Upper lobe of right lung (tissue), 1 donor: ENCODE measurements at places on chromosomes 1 and 21. TPM values are rescaled to one million over a fixed set of nuclear protein-coding genes. Genes with fewer than 3 reads are reported as not detected.
A peak's percentile ranks its signal among the peaks of the same experiment; 100 is the strongest.

ERI3 gene
- total RNA-seq = 41.7 TPM

AMY1C gene
- 8.7 TPM for total RNA-seq

NT5C1A gene
- 0.49 TPM for total RNA-seq

DNA sequence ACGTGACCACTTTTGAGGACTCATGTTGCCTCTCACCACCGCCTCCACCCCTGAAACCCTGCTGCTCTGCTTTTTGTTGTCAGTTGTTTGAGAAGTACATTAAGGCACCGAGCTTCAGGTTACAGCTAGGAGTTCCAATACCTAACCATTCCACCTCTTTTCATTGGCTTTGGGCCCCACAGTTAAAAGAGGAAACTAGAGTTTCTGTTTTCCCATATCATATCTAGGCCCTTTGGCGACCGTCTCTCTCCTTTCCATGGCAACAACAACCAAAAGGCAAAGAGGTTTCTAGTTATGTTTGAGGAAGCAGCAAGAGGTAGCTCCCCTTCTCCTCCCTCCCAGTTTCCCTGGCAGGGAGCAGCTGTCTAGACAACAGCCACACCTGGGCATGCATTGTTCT is 5.9 kb downstream of the ANKRD35 start:
- DNase-seq = no peak

GRCh38 chr21:41894511-41894910 is 15.4 kb upstream of the PRDM15 start:
- no peak for DNase-seq

DNA sequence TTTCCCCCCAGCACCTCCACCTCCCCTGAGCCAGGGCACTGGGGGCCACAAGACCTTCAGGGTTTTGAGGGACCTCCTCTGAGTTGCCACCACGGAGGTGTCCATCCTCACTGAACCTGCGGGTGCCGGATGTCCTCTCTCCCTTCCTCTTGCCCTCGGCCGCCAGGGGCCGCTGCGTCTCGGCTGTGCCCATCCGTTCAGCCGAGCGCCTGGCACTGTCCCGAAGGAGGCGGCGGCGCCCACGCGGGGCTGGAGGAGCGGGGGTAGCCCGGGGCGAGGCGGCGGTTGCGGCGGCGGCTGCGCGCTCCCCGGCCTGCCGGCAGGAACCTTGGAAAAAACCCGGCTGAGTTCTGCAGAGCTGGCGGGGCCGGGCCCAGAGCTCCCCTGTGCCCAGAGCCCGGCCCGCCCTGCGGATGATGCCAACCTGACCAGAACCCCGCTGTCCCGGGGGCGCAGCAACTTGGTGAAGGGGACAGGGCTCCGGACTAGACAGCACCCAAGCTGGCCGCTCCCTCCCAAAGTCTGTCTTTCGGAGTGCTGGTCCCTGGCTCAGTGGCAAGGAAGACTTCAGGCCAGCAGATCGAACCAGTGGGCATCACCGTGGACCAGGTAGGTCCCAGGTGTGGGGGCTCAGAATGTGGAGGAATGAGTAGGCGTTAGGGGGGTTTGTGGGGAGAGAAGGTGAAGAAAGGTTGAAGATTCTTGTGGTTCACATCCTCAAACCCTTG is 3.7 kb upstream of the PPM1J start:
- DNase-seq = peak; percentile 93

- peak; percentile 45 for DNase-seq
Measured at GRCh38 chr1:53349968-53350852, 22.3 kb upstream of the LRP8 start.

DNA sequence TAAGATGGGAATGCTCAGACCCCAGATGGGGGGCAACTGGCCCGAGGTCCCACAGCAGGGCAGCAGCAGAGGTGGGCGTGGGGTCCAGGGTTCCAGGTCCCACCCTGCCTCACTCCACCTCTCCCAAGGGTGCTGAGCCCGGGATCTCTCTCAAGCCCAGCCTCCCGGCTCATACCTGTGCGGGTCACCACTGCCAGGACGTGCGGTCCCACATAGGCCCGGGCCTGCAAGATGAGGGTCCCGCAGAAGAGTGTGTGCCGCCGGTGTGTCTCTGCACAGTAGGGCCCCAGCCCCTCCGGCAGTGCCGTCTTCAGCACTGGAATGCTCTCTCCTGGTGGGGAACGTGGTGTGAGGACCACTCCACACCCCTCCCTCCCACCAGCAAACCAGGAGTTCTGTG is 14.9 kb downstream of the ATP13A2 start:
- DNase-seq = no peak
